Lung microvascular endothelial cell (primary cell): ENCODE measurements at places on chromosomes 4 and X. TPM values are rescaled to one million over a fixed set of nuclear protein-coding genes. Genes with fewer than 3 reads are reported as not detected.

Gene RAB41
- total RNA-seq = not detected in 2 replicates

Gene ASMTL
- total RNA-seq = 10.7 and 12.2 TPM in 2 replicates

Gene PGAM4
- total RNA-seq = not detected in 2 replicates

Gene SNCA
- total RNA-seq = 56.2 and 148 TPM in 2 replicates

Gene MAPK10
- total RNA-seq = under 0.01 TPM in 2 replicates

Gene RRH
- total RNA-seq = under 0.01 TPM in 1 of 2 replicates, not detected in the other

Gene AKAP4
- not detected in 2 replicates for total RNA-seq

Gene FGF5
- total RNA-seq = 0.22 TPM in 1 of 2 replicates, not detected in the other

Gene TCEAL9
- 64.1 and 83.7 TPM in 2 replicates for total RNA-seq

Gene SHOX
- not detected in 2 replicates for total RNA-seq

Gene IL2
- total RNA-seq = not detected in 2 replicates

Gene SOX3
- not detected in 2 replicates for total RNA-seq

Gene ASB9
- 0.40 and 2.6 TPM in 2 replicates for total RNA-seq

Gene GAGE12H
- not detected in 2 replicates for total RNA-seq

Gene BDH2
- total RNA-seq = 18.1 TPM in 2 replicates

Gene SLIT2
- 0.40 and 0.44 TPM in 2 replicates for total RNA-seq
